Activated CD8-positive, alpha-beta memory T cell treated with anti-CD3 and anti-CD28 coated beads for 36 hours (primary cell): ENCODE measurements at places on chromosomes 2 and 18. TPM values are rescaled to one million over a fixed set of nuclear protein-coding genes. Genes with fewer than 3 reads are reported as not detected.

KIAA2012 gene
- not detected for total RNA-seq

HAAO gene
- 0.17 TPM for total RNA-seq

FNDC4 gene
- not detected for total RNA-seq

AGXT gene
- total RNA-seq = not detected

REG3A gene
- not detected for total RNA-seq

GKN2 gene
- not detected for total RNA-seq

UGT1A7 gene
- not detected for total RNA-seq

CCDC102B gene
- total RNA-seq = 1.4 TPM

IL36G gene
- not detected for total RNA-seq

SERPINB2 gene
- not detected for total RNA-seq

SCYGR4 gene
- total RNA-seq = not detected

NOL4 gene
- total RNA-seq = not detected

AQP12A gene
- total RNA-seq = not detected

TBR1 gene
- not detected for total RNA-seq

ERICH2 gene
- not detected for total RNA-seq

LGALSL gene
- total RNA-seq = 1.4 TPM

RUFY4 gene
- total RNA-seq = not detected
